ENCODE measurements at places on chromosomes 7 and 10. TPM values are rescaled to one million over a fixed set of nuclear protein-coding genes. Genes with fewer than 3 reads are reported as not detected.

DNA sequence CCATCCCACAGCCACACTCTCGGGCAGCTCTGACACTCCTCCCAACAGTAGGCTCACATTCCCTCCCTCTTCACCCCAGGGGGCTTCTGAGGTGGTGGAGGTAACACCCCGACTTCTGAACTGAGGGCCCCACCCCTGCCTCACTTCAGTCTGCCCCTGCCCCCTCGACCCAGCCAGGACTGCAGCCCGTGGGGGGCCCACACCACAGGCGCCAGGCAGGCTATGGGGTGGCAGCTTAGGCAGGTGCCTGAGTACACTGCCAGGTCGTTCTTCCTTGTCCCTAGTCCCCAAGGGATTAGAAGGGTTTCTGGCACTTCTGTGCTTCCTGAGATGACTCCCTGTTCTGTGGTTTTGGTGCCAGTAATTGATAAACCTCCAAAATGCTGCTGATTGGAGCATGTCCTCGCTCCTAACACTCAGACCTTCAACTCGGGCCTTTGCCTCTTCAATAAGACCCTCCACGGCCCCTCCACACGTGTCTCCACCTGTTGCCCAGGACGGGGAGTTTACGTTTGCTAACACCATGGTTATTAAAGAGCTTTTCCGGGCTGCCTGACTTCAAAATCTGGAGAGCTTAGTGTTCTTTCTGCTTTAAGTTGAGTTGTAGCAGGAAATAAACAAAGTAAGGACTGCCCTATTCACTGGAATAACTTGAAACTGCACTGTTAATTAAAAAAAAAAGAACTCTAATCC is 23.8 kb upstream of the LARP4B start:
- no peak for DNase-seq

- DNase-seq = no peak
Measured at GRCh38 chr7:92785923-92786322, 50.5 kb downstream of the CDK6 start.

The CLRN3 gene
- not detected for polyA plus RNA-seq

DNA sequence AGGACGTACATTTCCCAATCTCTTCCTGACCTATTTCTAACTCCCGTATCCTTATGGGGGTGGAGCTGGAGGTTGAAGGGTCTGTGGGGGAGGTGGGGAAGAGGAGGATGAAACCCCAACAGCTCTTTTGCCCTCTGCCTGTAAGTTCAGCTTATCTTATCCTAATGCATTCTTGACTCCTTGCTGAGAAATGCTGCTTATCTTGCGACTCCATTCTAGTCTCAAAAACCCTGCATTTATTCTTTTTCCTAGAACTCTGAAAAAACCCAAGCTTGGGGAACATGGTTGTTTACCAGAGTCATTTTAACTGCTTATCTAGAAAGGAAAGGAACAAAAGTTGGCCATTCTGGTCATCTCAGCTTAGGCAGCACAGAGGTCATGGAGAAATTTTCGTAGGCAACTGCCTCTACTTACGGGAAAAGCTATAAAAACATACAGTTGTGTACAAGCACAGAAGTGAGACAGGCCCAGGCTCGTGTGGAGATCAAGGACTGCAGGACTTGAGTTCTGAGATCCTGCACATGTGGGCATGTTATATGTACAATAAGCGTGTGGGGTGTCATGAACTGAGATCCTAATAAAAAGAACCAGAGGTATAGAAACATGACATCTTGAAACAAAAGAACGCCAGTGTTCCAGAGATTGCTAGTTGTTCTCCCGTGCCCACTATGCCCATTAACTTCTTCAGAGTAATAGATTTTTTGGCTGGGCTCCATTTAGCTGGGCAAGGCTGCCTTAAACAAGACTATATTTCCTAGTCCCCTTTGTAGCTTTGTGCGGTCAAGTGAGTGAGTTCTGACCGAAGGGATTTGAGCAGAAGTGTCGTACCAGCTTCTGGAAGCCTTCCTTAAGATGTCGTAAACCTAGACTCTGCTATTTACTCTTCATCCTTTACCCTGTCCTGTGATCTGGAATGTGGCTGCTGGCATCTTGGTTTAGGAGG is 9.6 kb downstream of the INMT start:
- no peak for DNase-seq

DNA sequence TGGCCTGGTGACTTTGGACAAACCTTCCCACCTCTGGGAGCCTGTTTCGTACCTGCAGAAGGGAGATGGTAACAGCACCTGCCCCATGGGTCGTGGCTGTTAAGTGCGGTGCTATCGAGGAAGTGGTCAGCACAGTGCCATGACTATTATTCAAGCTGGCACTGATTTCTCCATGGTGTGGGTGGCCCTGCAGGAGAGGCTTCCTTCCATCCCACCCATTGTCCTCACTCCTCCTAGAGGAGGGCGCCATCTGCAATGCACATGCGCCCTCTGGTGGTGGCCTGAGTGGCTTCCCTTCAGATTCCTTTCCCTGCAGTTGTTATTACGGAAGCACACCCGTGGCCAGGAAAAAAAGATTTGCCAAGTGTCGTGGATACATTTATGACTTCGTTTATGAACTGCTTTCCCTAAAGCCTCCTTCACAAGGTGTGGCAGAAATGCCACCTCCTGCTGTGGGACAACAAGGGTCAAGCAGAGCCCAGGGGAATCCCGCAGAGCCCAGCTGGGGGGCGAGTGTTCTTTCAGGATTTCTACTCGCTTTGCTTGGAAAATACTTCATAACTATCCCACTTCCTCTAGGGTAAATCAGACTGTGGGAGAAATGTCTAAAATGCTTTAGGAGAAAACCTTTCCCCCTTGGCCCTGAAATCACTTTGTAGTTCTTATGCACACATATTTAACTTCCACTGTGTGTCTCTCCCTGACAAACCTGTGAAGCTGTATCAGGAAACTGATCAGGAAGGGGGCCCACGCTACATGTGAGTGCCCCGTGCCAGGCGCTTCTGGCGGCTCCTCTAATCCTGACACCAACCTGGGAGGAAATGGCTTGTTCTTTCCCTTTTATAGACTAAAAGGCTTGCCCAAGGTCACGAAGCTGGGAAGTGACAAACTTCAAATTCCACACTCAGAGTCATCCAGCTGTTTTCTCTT is 98.0 kb upstream of the ANLN start:
- DNase-seq = peak; percentile 82

The FKBP9 gene
- 2.9 TPM for polyA plus RNA-seq

DNA sequence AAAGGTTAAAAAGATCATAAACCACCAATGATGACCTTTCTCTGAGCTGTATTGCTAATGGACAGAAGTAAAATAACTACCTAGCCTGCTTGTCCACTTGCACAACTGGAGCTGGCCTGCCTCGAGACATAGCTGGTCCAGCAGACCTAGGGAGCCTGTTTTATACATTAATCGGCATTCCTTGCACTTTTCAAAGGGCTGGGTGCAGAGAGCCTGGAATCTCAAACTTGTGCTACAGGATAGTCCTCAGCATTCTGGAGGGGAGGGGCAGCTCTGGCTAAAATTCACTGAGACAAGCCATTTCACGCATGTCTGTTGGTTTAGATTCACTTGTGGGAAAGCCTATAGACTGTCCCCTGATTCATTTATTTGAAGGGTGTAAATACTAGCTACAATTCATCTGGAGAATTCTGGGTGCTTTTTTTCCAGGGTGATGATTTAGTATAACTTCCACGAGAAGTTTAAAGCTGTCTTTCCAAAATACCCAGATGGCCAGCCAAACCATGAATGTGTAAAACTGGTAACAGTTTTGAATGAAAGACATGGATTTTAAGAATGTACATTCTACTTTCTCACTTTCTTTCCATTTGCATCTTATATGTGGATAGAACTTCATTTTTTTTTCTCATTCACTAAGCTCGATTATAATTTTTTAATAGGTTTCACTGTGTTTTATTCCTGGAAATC is 389.4 kb downstream of the KCNMA1 start:
- no peak for DNase-seq

The RSPH10B gene
- not detected for polyA plus RNA-seq

GRCh38 chr10:15144788-15145187 is 23.7 kb downstream of the NMT2 start:
- no peak for DNase-seq

DNA sequence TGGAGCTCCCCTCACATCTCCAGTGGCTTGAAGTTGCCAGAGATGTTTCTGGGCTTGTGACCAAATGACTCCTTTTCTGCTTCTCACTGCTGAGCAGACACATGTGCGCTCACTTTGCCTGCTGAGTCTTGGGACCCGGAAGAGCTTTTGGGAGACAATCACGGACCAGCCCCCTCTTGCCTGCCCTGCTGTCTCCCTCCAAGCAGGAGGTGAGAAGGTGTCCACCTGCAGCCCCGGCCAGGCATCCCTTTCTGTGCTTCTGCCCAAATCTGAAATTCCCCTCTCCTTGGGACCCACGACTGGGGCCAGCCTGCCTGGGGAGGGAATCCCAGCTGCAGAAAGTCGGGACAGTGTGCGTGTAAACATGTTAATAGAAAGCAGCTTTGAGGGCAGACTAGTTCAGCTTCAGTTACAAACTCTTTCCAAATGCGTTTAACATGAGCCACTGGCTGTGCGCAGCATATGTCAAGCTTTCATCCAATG is 31.7 kb downstream of the HTRA1 start:
- no peak for DNase-seq

The CCDC6 gene
- polyA plus RNA-seq = 7.7 TPM

The COL26A1 gene
- not detected for polyA plus RNA-seq

The NPSR1 gene
- polyA plus RNA-seq = not detected

- DNase-seq = no peak
Measured at GRCh38 chr10:1594372-1595241, 142.7 kb downstream of the ADARB2 start.

DNA sequence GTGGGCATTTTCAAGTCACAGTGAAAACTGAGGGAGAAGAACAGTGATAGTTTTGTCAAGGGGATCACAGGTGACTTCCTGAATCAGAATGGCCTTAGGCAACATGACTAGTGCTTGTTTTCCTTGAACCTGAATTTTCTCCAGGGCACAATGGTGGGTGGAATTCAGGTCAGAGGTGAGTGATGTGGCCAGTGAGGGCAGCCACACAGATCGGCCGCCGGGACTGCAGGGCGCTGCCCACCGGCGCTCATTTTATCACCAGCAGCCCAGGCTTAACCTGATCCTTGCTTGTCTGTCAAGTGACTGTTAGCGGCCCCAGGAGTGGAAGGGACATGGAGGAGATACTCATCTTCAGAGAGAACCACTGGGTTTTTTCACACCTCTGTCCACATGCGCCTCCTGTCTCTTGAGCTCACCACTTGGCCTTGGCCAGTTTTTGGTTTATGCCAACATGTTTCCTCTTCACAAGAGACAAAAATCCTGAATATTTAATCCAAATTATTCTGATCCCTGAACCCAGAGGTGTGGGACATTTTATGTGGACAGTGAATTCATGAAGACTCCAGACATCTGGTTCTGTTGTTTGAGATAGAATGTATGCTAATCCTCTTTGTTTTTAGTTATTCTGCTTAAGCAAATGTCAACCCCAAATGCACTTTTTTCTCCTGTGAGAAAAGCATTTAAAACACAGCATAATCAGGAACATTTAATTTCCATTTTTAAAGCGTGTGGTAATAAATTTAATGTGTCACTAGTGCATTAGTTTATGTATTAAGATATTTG is 108.7 kb downstream of the DOCK1 start:
- DNase-seq = no peak

GRCh38 chr10:114664127-114664526 is 6.1 kb upstream of the ABLIM1 start:
- no peak for DNase-seq

DNA sequence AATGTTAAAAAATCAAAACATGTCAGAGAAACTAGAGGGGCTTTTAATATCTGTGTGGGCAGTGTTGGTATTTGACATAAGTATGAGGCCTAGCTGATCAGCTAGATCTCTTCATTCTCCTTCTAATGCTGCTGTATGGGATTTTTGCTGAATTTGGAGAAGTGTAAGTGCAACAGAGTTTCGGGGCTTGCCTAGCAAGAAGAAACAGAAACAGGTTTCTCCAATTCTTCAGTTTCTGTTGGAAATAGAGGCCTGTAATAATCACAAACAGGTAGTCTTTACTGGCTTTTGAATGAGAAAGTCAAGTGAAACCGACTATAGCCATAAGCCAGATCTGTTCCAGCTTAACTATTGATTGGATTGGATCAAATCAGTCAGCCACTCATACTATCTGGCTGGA is 96.4 kb upstream of the PCLO start:
- DNase-seq = no peak

DNA sequence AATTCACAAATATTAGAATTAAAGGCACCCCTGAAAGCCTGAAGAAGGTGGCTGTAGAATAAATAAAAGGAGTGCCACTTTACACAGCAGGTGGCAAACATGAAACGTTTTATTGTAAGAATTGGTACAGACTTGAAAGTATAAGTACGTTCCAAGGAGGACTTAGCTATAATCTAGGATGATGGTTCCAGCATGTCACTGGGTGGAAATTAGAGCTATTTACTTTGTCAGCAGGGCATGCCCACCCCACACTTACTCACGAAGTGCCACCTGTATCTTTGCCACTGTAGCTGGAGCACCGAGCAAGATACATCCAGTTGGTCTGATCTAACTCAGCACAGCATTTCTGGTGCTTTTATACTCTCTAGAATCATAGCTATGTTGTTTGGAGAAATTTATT is 97.8 kb downstream of the GRM8 start:
- DNase-seq = no peak

The CRCP gene
- 14.0 TPM for polyA plus RNA-seq

GRCh38 chr10:12888470-12888869 is 113.0 kb downstream of the CCDC3 start:
- DNase-seq = no peak

- DNase-seq = no peak
Measured at GRCh38 chr7:101950450-101951119, 133.2 kb downstream of the CUX1 start.

The FBXL13 gene
- 0.05 TPM for polyA plus RNA-seq

DNA sequence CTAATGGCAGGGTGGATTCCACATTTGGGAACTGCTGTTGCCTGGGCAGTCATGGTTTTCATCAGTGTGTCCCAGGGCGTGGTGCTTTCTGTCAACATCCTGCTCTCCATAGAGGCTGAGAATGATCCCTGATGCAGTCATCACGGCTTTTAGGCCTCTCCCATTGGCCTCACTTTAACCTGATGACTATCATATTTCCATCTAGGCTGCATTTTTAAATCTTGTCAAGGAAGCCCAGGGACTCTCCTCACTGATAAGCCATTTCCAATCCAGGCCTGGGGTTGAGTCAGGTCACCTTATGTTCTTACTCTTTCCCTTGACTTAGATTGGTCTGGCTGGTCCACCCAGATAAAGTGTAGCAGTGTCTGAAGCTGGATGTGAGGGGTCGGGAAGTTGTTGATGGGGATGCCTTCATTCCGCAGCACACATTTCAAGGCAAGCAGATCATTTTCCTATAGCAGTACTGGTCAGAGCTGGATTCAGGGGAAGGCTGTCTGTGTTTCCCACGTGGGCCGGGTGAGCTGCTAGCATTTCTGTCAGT is 177.0 kb downstream of the AUTS2 start:
- no peak for DNase-seq

GRCh38 chr7:157906583-157906982 is 569.8 kb downstream of the DNAJB6 start:
- DNase-seq = no peak

- no peak for DNase-seq
Measured at GRCh38 chr10:73759512-73760115, 15.4 kb downstream of the SEC24C start.
